ENCODE measurements at places on chromosomes 1 and 21.
A peak's percentile ranks its signal among the peaks of the same experiment; 100 is the strongest.

DNA sequence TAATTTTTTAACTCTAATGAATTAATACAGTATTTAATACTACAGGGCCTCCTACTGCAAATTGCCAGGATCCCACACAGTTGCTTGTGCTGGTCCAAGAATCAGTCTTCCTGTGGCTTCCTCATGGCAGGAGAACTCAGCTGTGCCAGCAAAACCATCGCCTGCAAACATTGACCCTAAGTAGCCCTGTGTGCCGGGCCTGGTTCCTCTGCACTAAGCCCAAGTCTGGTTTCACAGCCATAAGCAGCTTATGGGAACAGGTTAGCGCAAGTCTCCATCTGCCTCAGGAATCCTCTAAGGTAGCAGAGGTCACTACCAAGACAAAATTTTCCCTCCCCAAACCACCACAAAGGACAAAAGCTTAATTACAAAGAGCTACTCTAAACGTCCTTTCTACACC, 216.6 kb downstream of the PLA2G4A start:
- DNase-seq = no peak

GRCh38 chr1:159296706-159297375, 5.3 kb upstream of the FCER1A start:
- DNase-seq = no peak

DNA sequence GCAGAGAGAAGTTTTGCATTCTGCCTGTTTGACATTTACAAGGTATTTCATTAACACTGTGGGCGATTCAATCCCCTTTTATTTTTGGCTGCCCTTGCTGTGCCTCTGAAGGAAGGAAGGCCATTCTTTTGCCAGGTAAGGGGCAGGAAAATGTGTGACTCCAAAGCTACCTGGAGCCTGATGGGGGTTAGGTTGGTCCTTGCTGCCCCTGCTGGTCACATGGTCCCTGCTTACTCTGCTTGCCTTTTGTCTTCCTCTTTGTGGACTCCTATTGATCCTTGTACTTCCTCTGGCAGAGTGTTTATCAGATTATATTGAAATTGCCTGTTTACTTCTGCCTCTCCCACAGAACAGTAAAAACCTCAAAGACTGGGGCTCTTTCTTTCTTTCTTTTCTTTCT, 65.7 kb downstream of the ST6GALNAC3 start:
- no peak for DNase-seq

- no peak for DNase-seq
Observed at GRCh38 chr1:218667781-218668516, 322.8 kb downstream of the TGFB2 start.

DNA sequence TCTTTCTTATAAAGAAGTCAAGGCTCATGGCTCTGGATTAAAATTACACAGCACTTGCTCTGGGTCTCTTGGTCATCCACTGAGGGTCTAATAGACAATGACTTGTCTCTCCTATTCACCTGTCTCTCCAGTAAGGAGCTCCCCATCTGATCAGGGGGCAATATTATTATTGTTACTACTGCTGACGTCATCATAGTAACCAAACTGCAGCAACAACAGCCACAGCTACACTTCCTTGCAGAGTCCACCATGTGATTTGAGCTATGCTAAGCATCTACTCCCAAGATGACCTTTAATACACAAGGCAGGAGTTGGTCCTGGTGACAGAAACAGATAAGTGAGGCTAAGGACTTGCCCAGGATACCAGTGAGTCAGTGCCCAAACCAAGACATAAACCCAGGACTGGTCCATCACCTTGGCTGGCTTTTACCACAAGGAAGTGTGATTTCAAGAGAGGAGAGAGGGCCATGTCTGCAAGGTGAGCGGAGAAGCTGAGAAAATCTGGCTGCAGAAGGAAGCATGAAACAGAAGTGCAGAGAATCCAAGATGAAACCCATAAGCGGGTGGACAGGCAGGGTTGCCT, 602.5 kb downstream of the PTPRU start:
- DNase-seq = no peak

DNA sequence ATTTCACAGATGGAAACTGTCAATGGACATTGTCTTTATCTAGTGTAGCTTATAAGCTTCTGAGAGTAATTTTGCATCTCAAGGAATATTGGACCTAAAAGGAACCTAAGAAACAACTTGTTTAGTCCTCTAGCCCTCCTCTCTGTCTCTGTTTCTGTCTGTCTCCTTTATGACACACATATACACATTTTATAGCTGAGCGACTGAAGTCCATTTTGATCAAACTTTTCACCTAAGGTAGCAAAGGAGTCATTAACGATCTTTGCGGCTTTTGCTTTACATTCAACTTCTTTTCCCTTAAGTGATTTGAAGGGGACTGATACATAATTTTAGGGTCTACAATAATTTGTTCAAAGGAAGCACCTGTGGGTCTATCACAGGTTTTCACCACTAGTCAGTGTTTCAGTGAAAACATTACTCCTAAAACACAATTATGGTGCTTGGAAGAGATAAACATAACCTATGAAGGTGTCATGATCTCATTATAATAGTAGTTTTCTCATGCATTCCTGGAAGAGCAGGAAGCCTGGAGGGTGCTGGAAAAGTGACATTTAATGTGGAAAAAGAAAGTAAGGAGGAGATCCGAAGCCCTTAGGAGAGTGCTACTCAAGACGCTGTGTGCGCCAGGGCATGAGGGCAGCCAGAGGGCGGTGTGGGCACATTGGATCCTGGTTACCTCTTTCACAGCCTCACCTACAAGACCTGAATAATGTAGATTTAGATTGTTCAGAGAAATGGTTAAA, 248.6 kb downstream of the DNM3 start:
- peak; percentile 34 for DNase-seq

- no peak for DNase-seq
Observed at GRCh38 chr21:46151989-46152926, 3.1 kb downstream of the FTCD start.

- no peak for DNase-seq
Observed at GRCh38 chr1:153190373-153190772, 12.9 kb upstream of the LELP1 start.

GRCh38 chr1:62198781-62199125, 4.1 kb downstream of the L1TD1 start:
- no peak for DNase-seq

DNA sequence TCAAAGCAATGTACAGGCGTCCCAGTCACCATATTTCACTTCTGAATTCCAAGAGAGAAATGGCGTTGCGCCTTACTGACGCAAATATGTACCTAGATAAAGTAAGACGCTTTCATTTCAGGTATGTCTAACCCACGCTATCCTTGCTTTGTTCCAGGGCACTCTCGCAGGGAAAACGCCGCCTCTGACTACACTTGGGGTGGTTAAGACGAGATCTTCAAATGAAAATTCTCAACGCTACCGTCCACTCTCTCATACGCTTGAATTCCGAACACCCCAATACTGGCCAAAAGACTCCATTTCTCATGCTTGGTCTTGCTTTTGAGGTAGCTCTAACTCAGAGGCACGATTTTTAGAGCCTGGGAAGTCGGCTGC, 736 bp upstream of the ZMPSTE24 start:
- DNase-seq = no peak

DNA sequence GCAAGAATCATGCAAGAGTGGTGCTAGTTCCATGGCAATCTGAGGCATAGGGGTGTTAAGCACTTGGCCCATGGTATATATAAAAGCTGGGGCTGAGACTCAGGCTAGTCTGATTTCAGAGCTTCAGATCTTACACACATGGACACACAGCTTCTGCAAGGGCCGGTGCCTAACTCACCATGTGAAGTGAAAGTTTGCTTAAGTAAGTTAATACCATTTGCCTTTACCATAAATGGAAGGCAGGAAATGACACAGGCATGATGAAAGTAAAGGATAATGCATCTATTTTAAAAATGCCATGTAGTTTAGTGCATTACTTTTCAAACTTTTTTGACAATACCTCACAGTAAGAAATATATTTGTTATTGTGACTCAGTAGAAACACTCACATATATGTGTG, 122.6 kb downstream of the KCNJ6 start:
- peak; percentile 1 for DNase-seq

- DNase-seq = peak; percentile 92
Observed at GRCh38 chr1:89065079-89065868, at the start of gene GBP1. TSS of gene GBP1 (minus strand) at chr1:89065208. CDS start at chr1:89063234, 1,974 bp downstream.

DNA sequence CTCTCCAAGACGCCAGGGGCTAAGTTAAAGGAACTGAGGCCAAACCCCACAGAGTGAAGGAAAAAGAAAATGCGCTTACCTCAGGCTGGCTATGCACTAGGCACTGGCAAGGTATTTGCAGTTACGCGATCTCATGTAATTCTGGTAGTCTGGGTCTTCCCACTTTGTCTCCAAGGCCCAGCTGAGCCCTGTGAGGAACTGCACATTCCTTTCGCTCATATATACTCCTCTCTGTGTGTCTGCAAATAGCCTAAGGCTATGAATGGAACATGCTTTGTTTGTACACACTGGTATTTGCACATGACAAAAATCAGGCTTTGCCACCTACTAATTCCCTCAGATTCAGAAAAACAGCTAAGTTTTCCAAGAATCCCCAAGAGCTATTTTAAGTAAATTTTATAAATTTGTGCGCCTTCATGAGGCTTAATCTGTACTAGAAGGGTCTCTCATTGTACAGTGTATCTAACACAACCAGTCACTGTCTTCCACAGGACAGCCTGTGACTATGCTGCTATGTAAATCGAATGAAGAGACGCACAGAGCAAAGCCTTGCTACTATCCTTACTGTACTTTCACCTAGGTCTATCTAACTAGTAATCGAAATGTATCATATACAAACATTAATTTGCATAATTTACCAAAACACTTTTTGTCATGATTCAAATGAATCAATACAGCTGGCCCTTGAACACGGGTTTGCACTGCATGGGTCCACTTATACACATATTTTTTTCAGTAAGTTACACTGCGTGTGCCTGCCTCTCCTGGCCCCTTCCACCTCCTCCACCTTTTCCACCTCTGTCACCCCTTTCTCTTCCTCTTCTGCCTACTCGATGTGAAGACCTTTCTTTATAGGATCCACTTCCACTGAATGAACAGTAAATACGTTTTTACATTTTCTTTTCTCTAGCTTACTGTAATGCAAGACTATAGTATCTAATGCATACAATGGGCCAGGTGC, 87.0 kb downstream of the SIPA1L2 start:
- DNase-seq = no peak

DNA sequence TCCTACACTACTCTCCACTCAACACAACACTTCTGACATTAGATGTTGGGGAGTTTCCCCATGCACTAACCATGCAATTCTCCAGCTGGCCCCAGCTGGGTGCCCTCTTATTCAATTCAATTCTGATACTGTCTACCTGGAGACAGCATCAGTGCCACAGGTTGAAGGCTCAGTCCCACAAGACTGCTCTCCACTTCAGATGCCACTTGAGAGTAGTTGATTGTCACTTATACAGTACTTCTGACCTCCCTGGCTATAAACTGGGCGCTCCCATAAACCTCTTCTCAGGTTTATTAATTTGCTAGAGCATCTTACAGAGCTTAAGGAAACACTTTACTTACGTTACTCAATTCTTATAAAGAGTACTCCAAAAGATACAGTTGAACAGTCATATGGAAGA, 442.3 kb downstream of the LRRIQ3 start:
- no peak for DNase-seq
